ENCODE measurements at places on chromosomes 6 and 20.

GRCh38 chr6:168724669-168725570 lies 283.9 kb downstream of the SMOC2 start:
- no peak for DNase-seq

- DNase-seq: no peak
Observed at GRCh38 chr6:166767230-166767629, 140.2 kb upstream of the RPS6KA2 start.

GRCh38 chr6:7058250-7058923 lies 49.4 kb upstream of the RREB1 start:
- DNase-seq: no peak

DNA sequence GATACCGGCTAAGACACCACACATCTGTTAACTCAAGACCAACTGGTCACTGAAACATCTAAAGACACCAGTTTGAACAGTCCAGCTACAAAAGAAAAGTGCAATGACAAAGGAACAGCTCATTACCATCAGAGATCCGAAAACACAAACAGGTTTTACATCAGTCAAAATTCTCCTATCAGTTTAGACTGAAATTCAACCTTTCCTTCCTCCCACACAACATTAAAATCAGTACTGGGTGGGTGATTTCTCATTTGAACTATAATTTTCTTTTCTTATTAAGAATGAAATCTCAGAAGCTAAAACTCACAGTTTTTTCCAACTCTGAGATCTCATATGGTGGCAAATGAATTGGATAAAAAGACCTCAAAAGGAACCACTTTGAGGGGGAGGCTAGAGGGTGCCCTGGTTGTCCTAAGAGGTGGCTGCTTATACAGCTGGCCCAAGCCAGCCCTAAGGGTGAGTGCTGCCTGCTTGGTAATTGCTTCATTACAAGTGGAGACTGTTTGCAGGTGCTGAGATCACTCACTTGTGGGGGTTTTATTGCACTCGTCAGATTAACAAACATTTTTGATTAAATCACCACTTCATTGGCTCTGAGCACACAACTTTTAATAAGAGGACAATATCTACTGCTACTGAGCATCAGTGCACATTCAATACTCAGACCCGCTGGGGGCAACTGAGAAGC lies 4.3 kb downstream of the CCDC167 start:
- DNase-seq: no peak

DNA sequence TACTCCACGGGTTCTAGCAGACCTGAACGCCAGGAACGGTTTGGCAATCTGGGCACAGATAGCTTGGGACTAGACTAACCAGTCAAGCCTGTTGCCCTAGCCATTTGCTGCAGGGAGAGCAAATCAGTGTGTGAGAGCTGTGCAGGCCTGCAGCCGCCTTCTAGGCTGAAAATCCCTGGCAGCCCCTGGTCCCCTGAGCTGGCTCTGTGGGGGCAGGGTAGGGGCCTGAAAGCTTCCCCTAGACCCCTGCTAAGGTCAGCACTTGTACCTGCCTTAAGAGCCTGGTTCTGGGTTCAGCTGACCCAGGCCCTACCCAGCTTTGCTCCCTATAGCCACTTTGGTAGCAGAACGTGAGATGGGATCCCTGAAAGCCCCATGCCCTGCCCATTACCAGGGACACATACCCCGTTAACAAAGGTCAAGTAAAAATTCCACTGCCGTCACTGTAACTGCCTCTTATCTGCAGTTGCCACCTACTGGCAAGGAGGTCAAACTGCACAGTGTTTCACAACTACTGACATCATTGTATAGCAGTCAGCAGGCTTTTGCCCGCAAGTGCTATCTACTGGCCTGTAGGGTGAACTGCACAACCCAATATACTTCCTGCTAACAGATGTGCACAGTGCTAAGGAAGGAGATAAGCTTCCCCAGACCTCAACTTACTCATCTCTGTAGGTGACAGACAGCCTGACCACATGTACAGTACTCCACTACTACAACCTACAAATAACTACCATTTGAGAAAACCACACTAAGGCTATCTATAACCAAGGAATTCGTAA lies 95.1 kb upstream of the OLIG3 start:
- DNase-seq: no peak

GRCh38 chr6:4813055-4813454 lies 36.9 kb downstream of the CDYL start:
- DNase-seq: no peak

DNA sequence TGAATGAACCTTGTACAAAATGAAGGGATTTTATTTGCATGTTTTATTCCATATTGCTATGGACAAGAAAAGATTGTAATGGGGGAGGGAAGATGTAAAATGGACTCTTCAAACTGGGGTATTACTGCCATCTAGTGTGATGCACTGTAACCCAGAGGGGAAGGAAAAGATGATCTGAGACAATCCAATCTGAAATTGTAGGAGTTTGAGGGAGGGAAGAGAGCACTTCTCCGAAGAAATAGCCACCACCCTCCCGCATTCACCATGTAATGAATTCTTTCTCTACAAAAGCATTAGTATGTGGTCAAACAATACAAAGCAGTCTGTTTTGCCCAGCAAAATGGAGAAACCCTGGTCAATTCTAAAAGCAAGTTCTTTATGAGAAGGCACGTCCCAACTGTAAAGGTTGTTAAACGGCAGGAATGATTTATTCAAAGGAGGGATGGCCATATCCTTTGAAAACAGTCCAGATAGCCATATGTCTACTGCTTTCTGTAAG lies 679.5 kb upstream of the NRSN1 start:
- DNase-seq: no peak

GRCh38 chr6:129644567-129645015 lies 65.4 kb downstream of the ARHGAP18 start:
- DNase-seq: no peak

GRCh38 chr6:30615958-30616810 lies 859 bp downstream of the PPP1R10 start:
- DNase-seq: no peak

DNA sequence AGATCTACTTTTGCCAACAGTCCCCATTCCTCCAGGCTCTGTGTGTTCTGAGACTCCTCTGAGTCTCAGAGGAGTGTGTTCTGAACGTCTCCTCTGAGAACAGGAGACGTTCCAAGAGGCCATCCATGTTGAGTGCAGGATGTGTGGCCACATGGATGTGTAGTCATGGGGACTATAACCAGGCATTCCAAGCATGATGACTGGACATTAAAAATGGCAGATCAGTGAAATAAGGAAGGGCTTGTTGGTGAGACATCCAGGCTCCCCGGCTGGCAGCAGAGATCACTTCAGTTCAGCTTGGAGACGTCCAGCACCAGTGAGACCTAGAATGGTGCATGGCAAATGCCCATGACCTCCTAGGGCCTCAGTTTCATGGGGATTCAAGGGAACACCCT lies 34.3 kb upstream of the POU5F1 start:
- no peak for DNase-seq

GRCh38 chr6:169991913-169992312 lies 240.5 kb downstream of the ERMARD start:
- peak; percentile 24 for DNase-seq

DNA sequence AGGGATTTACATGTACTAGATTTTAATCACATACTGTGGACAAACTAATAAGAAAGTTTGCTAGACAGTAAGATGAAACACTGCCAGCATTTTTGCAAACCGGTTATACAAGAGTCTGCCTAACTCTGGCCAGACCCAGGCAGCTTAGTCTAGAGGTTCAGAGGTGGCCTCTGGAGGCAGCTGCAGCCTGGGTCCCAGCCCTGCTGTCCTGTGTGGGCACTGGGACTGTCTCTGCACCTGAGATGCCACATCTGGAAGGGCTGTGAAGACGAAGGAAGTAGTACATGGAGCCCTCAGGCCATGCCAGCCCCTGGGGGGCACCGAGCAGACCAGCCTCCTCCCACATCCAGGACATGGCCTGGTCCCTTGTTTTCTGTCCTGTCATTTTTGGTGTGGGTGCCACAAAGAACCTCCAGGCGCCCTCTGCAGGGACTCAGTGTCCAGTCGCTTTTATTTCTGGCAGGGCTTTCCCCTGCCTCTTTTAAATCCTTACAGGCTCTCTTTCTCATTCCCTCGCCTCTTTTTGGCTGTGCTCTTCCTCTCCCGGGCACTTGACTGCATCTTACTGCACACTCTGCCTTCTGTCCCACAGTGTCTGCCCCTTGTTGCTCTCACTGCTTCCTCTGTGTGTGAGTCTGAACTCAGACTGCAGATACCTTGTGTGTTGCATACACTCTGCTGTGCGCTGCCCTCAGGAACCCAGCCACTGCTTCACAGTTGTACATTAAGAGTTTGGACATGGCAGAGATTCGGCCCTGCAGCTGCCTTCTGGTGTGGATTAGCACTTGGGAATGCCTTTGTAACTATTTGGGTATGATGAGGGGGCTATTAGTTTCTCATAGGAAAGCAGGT lies 216.7 kb downstream of the ZDHHC14 start:
- DNase-seq: no peak

GRCh38 chr6:16518265-16518664 lies 243.0 kb downstream of the ATXN1 start:
- no peak for DNase-seq

GRCh38 chr20:52724541-52724940 lies 247.6 kb upstream of the TSHZ2 start:
- no peak for DNase-seq

- DNase-seq: no peak
Observed at GRCh38 chr6:74534465-74535211, 671.2 kb downstream of the COL12A1 start.

GRCh38 chr6:44976677-44977641 lies 351.2 kb upstream of the RUNX2 start:
- no peak for DNase-seq

GRCh38 chr20:17860301-17861197 lies 108.0 kb downstream of the SNX5 start:
- no peak for DNase-seq

DNA sequence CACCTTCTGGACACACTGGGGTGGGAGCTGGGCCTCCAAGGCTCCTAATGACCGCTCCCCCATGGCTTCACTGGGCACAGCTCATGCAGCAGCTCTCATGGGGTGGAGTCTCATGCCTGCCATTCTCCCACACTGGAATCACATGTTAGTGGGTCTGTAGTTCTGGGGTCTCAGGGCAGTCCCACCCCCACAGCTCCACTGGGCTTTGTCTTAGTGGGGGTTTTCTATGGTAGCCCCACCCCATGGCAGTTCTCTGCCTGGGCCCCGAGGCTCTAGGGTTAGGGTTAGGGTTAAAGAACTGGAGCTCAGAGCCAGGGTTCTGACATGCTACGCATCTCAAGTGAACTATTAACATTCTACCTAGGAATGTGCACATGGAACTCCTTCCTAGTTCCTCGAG lies 139.0 kb downstream of the PCSK2 start:
- DNase-seq: no peak
